ENCODE measurements at places on chromosomes 7 and 10. TPM values are rescaled to one million over a fixed set of nuclear protein-coding genes. Genes with fewer than 3 reads are reported as not detected.

GRCh38 chr10:2992401-2993198, 74.7 kb upstream of the PFKP start:
- H3K4me3 ChIP-seq = no peak overlapping the region
- H3K36me3 ChIP-seq = no peaks in the 10 kb centered on the region
- H3K27ac ChIP-seq = no peak overlapping the region
- H3K27me3 ChIP-seq = no peaks in the 10 kb centered on the region

- no peak overlapping the region for H3K27ac ChIP-seq
- DNase-seq = no peak
- H3K36me3 ChIP-seq = no peaks in the 10 kb centered on the region
These were observed 31.3 kb downstream of the ZNF783 start for GRCh38 chr7:149293338-149293737.

DNA sequence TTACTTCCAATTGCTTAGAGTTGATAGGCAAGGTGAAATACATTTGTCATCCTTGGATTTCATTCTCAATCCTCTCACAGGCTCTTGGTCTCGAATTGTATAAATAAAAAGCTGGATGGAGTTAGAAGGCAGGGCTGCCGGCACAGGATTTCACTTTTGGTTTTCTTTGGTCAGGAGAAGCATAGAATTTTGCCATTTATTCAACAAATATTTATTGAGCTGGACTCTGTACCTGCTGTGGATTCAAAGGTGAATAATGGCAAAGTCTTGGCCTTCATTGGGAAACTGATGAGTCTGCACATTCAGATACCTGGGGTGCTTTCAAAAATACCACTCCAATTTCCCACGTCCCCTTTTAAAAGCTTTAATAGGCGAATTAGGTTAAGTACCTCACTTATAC, 49.7 kb downstream of the PDK4 start:
- no peaks in the 10 kb centered on the region for H3K27me3 ChIP-seq
- H3K4me1 ChIP-seq = peaks cover 75% of the 10 kb centered on the region
- no peak overlapping the region for H3K4me3 ChIP-seq

DNA sequence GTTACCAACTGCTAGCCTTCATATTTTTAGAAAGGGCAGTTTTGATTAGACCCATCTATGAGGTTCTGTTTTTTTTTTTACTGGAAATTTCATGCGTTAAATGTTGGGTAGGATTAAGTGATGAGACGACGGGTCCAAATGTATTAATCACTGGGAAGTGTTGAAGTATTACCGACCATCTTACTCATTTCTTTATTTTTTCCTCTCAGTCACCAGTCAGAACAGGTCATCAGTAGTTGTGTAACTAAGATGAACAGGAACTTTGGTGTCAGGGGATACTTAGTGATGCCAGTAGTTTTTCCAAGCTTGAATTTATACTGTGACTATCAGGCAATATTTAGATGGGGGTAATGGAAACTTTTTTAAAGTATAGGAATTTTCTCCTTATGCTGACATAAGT, 14.2 kb downstream of the TFAM start:
- no peak overlapping the region for H3K4me3 ChIP-seq
- DNase-seq = no peak
- no peaks in the 10 kb centered on the region for H3K4me1 ChIP-seq
- H3K36me3 ChIP-seq = no peaks in the 10 kb centered on the region
- H3K27ac ChIP-seq = no peak overlapping the region

GRCh38 chr10:33179067-33179466, 155.4 kb downstream of the NRP1 start:
- H3K36me3 ChIP-seq = no peaks in the 10 kb centered on the region
- no peak overlapping the region for H3K4me3 ChIP-seq
- no peaks in the 10 kb centered on the region for H3K27me3 ChIP-seq
- no peak for DNase-seq
- H3K4me1 ChIP-seq = no peaks in the 10 kb centered on the region

DNA sequence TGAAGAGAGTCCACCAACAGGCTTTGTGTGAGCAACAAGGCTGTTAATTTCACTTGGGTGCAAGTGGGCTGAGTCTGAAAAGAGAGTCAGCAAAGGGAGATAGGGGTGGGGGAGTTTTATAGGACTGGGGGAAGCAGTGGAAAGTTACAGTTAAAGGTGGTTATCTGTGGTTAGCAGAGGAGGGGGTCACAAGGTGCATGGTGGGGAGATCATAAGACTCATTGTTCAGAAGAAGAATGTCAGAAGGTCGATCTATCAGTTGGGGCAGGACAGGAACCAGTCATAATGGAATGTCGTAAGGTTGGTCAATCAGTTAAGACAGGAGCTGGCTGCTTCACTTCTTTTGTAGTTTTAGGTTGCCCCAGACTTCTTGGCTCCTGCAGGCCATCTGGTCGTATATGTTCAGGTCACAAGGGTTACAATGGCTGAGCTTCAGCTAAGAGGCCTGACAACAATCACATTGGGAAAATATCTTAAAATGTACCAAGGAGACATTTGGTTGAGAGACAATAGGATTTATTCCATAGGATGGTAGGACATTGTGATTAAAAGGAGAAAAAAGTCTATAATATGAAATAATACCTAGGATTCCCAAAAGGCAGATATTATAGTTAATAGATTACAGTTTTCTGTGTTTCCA, 356.4 kb downstream of the ANKRD7 start:
- no peaks in the 10 kb centered on the region for H3K36me3 ChIP-seq
- DNase-seq = no peak
- no peak overlapping the region for H3K27ac ChIP-seq
- no peaks in the 10 kb centered on the region for H3K4me1 ChIP-seq
- no peak overlapping the region for H3K4me3 ChIP-seq
- H3K27me3 ChIP-seq = no peaks in the 10 kb centered on the region

DNA sequence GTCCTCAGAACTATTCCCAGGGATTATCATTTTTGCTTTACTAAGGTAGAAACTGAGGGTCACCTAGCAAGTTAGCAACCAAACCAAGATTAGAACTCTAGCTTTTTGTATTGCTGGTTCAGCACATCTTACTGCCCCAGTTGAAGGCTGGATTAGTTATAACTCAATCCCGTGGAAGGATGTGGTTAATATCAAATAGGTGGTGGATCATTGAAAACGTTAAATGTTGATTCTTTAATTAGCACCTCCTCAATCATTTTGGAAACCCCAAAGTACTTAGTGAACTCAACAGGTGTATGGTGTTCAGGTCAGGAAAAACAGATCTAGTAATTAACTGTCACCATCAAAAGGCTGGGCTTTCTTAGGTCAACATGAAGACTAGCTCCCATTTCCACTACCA, 152.4 kb downstream of the ARID5B start:
- H3K4me1 ChIP-seq = peaks cover 12% of the 10 kb centered on the region
- H3K27me3 ChIP-seq = no peaks in the 10 kb centered on the region
- no peak overlapping the region for H3K27ac ChIP-seq
- H3K4me3 ChIP-seq = no peak overlapping the region
- no peak for DNase-seq

GRCh38 chr10:32687116-32687515, 241.2 kb downstream of the CCDC7 start:
- H3K36me3 ChIP-seq = no peaks in the 10 kb centered on the region
- H3K4me3 ChIP-seq = no peak overlapping the region
- no peak for DNase-seq
- no peak overlapping the region for H3K27ac ChIP-seq
- no peaks in the 10 kb centered on the region for H3K27me3 ChIP-seq

- H3K4me1 ChIP-seq = no peaks in the 10 kb centered on the region
- no peaks in the 10 kb centered on the region for H3K27me3 ChIP-seq
- H3K4me3 ChIP-seq = no peak overlapping the region
- no peaks in the 10 kb centered on the region for H3K36me3 ChIP-seq
- DNase-seq = peak; percentile 7
These were observed 32.0 kb downstream of the ADAP1 start for GRCh38 chr7:922334-923107.

- H3K36me3 ChIP-seq = no peaks in the 10 kb centered on the region
- H3K27ac ChIP-seq = peak overlapping the region; percentile 70
- peaks cover 4% of the 10 kb centered on the region for H3K4me1 ChIP-seq
- no peak overlapping the region for H3K4me3 ChIP-seq
- H3K27me3 ChIP-seq = no peaks in the 10 kb centered on the region
- DNase-seq = no peak
These were observed 13.4 kb downstream of the C10orf71 start for GRCh38 chr10:49312246-49312869.

- H3K27ac ChIP-seq = no peak overlapping the region
- no peak for DNase-seq
- no peaks in the 10 kb centered on the region for H3K27me3 ChIP-seq
- H3K4me3 ChIP-seq = no peak overlapping the region
These were observed 26.7 kb downstream of the ERCC6 start for GRCh38 chr10:49512121-49512809.

DNA sequence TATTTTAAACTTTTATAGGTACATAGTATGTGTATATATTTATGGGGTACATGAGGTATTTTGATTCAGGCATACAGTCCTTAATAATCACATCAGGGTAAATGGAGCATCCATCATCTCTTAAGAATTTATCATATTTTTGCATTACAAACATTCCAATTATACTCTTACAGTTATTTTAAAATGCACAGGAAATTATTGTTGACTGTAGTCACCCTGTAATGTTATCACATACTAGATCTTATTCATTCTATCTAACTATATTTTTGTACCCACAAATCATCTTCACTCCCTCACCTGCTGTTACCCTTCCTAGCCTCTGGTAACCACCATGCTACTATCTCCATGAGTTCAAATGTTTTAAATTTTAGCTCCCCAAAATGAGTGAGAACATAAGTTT, 56.3 kb upstream of the FAM3C start:
- DNase-seq = no peak
- no peaks in the 10 kb centered on the region for H3K36me3 ChIP-seq
- no peaks in the 10 kb centered on the region for H3K4me1 ChIP-seq
- no peaks in the 10 kb centered on the region for H3K27me3 ChIP-seq
- H3K27ac ChIP-seq = no peak overlapping the region
- H3K4me3 ChIP-seq = no peak overlapping the region

DNA sequence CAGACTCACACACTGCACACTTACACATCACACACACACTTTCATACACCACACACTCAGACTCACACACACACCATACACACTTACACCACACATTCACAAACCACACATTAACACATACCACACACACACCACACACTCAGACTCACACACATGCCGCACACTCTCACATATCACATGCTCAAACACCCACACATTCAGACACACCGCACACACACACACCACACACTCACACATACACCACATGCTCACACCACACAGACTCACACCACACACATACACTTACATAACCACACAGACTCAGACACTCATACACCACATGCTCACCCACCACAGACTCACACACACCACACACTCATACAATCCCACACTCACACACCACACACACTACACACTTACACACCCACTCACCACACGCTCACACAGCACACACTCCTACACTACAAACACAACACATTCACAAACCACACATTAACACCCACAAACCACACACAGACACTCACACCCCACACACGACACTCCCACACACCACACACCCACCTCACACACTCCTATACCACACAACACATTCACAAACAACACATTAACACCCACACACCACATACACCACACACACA, 125.4 kb downstream of the EVX1 start:
- H3K27me3 ChIP-seq = no peaks in the 10 kb centered on the region
- no peak for DNase-seq
- no peak overlapping the region for H3K4me3 ChIP-seq
- no peaks in the 10 kb centered on the region for H3K4me1 ChIP-seq
- H3K27ac ChIP-seq = no peak overlapping the region
- no peaks in the 10 kb centered on the region for H3K36me3 ChIP-seq

DNA sequence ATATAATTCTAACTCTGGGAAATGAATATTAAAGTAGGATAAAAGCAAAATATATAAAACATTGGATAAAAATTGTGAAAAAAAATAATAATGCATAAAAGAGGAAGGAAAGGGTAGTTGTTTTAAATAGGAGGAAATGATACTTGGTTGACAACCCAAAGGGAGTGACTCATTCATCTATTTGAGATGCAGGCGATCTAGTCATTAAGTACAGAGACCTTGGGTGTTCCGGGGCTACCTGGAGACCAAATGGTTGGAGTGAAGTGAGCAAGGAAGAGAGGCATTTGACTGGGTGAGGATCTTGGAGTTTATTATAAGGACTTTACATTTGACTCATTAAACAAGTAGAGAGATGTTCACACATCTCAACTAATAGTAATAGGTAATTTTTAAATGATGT, 111.0 kb downstream of the LRRTM3 start:
- no peak overlapping the region for H3K27ac ChIP-seq
- no peaks in the 10 kb centered on the region for H3K27me3 ChIP-seq
- no peak overlapping the region for H3K4me3 ChIP-seq
- no peak for DNase-seq

DNA sequence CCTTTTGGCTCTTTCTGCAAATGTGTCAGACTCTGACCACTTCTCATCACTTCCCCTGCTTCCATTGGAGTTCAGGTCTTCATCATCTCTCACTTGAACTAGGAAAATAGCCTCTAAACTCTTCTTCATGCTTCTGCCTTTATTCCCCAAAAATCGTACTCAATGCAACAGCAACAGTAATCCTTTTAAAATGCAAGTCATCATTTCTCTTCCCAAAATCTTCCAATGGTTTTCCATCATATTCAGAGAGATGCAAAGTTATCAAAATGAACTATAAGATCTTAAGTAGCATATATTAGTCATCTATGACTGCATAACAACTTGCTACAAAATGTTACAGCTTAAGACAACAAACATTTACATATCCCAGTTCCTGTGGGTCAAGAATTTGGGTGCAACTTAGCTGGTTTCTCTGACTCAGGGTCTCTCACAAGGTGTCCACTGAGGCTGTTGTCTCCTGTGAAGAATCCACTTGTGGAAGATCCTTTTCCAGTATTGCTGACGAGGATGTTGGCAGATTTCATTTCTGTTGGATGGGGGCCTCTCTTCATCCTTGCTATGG, 31.0 kb upstream of the ETV1 start:
- no peak overlapping the region for H3K27ac ChIP-seq
- H3K27me3 ChIP-seq = no peaks in the 10 kb centered on the region
- H3K4me1 ChIP-seq = no peaks in the 10 kb centered on the region
- no peaks in the 10 kb centered on the region for H3K36me3 ChIP-seq

- DNase-seq = no peak
- peaks cover 37% of the 10 kb centered on the region for H3K36me3 ChIP-seq
- H3K4me3 ChIP-seq = no peak overlapping the region
- H3K27me3 ChIP-seq = no peaks in the 10 kb centered on the region
These were observed 9.3 kb downstream of the ZNF212 start for GRCh38 chr7:149248777-149249176.

- DNase-seq = peak; percentile 28
- H3K27ac ChIP-seq = no peak overlapping the region
- H3K4me3 ChIP-seq = no peak overlapping the region
- no peaks in the 10 kb centered on the region for H3K27me3 ChIP-seq
These were observed 32.1 kb downstream of the JCAD start for GRCh38 chr10:30027057-30028005.

The ADAM22 gene
- 24.8 TPM for total RNA-seq

The HOXA6 gene
- 6.7 TPM for total RNA-seq

The ERVW-1 gene
- not detected for total RNA-seq

All from adrenal gland (tissue), 19 donors.